ENCODE measurements at places on chromosomes 5 and 9. TPM values are rescaled to one million over a fixed set of nuclear protein-coding genes. Genes with fewer than 3 reads are reported as not detected.

OR13J1 gene
- not detected for total RNA-seq

CBY3 gene
- total RNA-seq, result not detected

WNT8A gene
- not detected for total RNA-seq

PCDHGA12 gene
- total RNA-seq, result 10.8 TPM

AP3S1 gene
- 132 TPM for total RNA-seq

ANXA2R gene
- 2.1 TPM for total RNA-seq

SPATA6L gene
- total RNA-seq, result 1.8 TPM

FOCAD gene
- total RNA-seq, result 172 TPM

LCN1 gene
- not detected for total RNA-seq

TMEM215 gene
- not detected for total RNA-seq

OR1L8 gene
- under 0.01 TPM for total RNA-seq

SLC46A2 gene
- not detected for total RNA-seq

CSF2 gene
- total RNA-seq, result not detected

NR2F1-AS1 gene
- total RNA-seq, result 21.5 TPM

EFNA5 gene
- 25.8 TPM for total RNA-seq

LHX2 gene
- not detected for total RNA-seq
